Activated CD8-positive, alpha-beta T cell treated with anti-CD3 and anti-CD28 coated beads for 36 hours (primary cell): ENCODE measurements at places on chromosomes 12 and 14. TPM values are rescaled to one million over a fixed set of nuclear protein-coding genes. Genes with fewer than 3 reads are reported as not detected.

DNA sequence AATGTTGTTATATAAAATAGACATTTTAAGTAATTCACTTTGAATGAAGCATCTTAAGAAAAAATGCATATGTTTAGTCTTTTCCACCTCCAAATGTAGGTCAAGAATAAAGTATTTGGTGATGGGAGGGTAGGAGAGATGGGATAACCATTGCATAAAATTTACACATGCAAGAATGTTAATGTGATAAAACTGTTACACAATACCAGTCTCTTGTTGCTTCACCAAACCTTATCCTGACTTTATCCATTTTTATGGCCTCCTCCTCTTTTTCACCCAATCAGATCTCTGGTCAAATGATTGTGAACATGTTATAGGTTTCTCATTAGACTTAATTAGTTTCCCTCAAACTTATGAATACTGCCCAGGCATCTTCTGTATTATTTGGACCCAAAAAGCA is 994.5 kb upstream of the FLRT2 start:
- DNase-seq: no peak

GRCh38 chr14:21262410-21262809 is 6.8 kb downstream of the HNRNPC start:
- no peak for DNase-seq

GRCh38 chr12:1481326-1481725 is 113.1 kb downstream of the FBXL14 start:
- DNase-seq: no peak

- DNase-seq: no peak
Measured at GRCh38 chr12:26751179-26751578, 81.8 kb downstream of the ITPR2 start.

DNA sequence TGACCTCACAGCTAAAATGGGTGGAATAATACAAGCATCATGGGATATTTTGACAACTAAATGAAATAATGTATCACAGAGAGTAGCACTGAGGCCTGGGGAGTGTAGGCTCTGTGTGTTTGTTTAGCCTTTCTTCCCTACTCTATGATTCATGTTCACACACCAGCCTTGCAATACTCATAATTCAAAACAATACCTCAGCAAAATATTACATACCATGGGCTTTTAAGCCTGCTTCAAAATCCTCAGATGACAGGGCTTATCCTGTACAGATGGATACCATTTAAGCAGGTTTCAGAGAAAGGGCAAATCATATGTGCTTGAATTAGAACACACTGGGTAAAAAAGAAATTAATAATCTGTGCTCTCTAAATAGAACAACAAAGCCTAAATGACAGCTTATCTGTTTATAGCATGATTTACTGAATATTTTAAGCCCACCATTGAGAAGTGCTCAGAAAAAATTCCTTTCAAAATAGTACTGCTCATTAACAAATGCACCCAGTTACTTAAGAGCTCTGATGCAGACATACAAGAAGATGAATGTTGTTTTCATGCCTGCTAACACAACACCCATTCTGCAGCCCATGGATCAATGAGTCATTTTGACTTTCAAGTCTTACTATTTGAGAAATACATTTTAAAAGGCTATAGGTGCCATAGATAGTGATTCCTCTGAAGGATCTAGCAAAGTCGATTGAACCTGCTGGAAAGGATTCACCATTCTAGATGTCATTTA is 84.9 kb upstream of the ADAMTS20 start:
- DNase-seq: no peak

Gene KRT4
- 0.16 TPM for total RNA-seq

Gene MYO1H
- total RNA-seq: not detected

Gene CCDC197
- total RNA-seq: not detected
